ENCODE measurements at places on chromosomes 16 and 17.

GRCh38 chr16:58085584-58086251 is 43.5 kb downstream of the CFAP20 start:
- DNase-seq, result no peak

- no peak for DNase-seq
Observed at GRCh38 chr16:16869746-16870145, 490.8 kb downstream of the NPIPA7 start.

DNA sequence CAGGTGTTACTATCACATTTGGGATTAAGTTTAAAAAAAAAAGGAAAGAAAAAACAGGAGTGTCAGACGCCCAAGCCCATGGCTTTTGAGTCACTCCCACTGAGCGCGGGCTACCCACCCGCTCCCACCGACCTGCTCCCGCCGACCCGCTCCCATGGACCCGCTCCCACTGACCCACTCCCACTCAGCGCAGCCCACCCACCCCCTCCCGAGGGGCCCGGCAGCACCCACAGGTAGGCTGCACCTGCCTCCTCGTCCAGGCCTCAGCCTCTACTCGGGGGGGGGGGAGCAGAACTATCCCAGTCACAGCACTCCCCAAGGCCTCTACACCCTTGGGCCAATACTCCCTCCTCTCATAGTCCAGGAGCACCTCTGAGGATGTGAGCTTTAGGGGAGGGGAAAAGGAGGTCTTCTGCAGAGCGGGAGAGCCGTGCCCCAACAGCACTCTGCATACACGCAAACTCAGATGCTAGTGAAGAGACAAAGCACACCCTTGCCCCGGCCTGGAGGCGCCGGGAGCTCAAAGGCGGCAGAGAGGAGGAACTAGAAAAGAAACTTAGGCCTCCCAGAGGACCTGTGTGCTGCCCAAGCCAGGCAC is 2.9 kb downstream of the CLUH start:
- no peak for DNase-seq

GRCh38 chr16:48811478-48811877 is 201.5 kb upstream of the N4BP1 start:
- DNase-seq, result no peak

Measured in CD4-positive, alpha-beta T cell treated with Interleukin-1 beta for 1 hour (primary cell).